ENCODE measurements at places on chromosomes 3 and 15. TPM values are rescaled to one million over a fixed set of nuclear protein-coding genes. Genes with fewer than 3 reads are reported as not detected.

GRCh38 chr3:129836381-129837064, 57.0 kb downstream of the TMCC1 start:
- DNase-seq: no peak

Gene TEX9
- 1.4 TPM for total RNA-seq

DNA sequence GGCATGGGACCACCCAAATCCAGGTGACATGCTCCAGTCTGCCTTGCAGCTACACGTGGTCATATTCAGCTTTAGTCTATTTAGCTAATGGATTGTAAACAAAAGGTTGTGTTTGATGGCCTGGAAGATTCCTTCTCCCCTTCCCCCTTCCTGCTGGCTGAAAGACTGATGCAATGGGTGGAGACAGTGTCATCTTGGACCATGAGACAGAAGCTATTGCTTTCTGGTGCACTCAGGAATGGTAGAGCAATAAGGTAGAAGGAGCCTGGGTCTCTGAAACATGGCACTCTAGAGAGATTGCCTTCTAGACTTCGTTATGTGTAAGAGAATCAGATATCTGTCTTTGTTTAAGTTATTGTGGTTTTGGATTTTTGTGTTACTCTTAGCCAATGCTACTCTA, 25.7 kb upstream of the PTX3 start:
- DNase-seq: no peak

GRCh38 chr3:54549607-54550220, 378.1 kb downstream of the LRTM1 start:
- DNase-seq: no peak

Gene NOX5
- total RNA-seq: 0.03 TPM

DNA sequence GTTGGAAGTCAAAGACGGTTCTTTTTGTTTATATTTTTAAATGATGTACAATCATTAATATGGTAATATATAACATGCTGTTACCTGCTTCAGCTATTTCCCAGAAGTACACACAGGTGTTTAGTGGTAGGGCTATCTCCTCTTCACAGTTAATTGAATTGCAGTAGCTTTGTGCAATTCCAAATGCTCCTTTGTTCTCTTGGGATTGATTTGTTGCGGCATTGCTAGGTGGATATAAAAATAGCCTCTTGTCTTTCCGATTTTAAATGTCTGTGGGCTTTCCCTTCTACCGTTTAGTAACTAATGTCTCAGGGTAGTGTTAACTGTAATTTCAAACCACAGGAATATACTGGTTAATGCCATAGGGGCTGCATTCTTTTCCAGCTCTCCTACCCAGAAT, 307.6 kb upstream of the SLITRK3 start:
- no peak for DNase-seq

DNA sequence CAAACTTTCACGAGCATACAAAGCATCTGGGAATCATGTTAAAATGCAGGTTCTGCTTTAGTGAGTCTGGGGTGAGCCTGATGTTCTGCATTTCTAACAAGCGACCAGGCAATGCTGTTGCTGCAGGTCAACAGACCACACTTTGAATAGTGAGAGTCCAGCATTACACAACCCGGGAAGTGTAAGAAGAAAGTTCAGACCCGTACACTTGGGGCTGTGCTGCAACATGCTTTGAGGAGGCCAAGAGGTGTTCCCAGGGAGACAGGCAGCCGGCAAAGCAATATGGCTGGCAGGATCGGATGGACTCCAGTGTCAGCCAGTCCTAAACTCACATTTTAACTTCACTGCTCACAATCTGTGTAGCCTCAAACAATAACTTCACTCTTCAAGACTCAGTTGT, 134.2 kb downstream of the LIPC start:
- DNase-seq: no peak

GRCh38 chr3:178669022-178669601, 132.9 kb downstream of the KCNMB2 start:
- DNase-seq: no peak

Gene EXOG
- 27.7 TPM for total RNA-seq

Gene MYO5A
- 11.7 TPM for total RNA-seq

Gene FBXO40
- total RNA-seq: 196 TPM

Gene PYGO1
- total RNA-seq: 7.7 TPM

DNA sequence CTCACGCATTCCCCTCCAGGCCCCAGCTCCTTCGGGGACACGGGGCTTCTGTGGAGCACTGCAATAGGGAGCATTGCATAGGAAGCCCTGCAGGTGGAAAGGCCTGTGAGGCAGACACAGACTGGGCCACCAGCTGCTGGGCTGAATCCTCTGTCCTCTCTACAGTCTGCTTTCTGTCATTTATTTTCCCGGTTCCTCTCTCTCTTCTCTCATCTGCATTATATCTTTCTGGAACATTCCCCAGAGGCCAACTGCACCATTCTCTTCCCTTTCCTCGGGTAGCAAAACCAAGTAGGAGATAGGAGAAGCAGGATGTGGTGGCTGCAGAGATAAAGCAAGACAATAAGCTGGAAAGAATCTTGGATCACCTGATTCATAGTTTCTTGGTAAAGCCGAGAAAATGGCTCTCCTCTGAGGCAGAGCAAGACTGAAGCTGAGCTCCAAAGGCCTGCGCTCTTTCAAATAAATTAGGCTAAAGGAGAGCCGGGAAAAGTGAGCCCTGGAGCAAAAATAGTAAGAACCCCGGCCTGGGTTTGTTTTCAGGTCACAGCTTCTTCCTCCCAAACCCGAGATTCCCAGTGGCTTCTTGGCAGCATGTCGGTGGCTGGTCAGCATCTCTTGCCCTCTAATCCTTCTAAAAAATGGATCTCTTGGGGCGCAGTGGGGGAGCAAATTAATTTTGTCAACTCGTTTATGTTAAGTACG, 5.3 kb downstream of the TM4SF4 start:
- DNase-seq: no peak

GRCh38 chr3:71067977-71068654, 515.4 kb downstream of the FOXP1 start:
- DNase-seq: no peak

Gene ADGRG7
- not detected for total RNA-seq

Data from right cardiac atrium (tissue), 5 donors.